Muscle of arm (tissue), 14 donors: ENCODE measurements at places on chromosomes 13 and 19. TPM values are rescaled to one million over a fixed set of nuclear protein-coding genes. Genes with fewer than 3 reads are reported as not detected.

DNA sequence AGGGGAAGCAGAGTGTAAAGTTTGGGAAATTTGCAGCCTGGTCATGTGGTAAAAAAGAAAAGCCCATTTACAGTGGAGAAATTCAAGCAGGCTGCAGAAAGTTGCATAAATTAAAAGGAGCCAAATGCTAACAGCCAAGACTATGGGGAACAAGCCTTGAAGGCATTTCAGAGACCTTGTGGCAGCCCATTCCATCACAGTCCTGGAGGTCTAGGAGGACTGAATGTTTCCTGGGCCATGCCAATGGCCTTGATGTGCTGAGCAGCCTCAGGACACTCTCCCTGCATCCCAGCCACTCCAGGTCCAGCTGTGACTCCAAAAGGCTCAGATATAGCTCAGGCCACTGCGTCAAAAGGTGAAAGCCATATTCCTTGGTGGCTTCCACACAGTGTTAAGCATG, 1202.4 kb upstream of the ATXN8OS start:
- no peak for DNase-seq

DNA sequence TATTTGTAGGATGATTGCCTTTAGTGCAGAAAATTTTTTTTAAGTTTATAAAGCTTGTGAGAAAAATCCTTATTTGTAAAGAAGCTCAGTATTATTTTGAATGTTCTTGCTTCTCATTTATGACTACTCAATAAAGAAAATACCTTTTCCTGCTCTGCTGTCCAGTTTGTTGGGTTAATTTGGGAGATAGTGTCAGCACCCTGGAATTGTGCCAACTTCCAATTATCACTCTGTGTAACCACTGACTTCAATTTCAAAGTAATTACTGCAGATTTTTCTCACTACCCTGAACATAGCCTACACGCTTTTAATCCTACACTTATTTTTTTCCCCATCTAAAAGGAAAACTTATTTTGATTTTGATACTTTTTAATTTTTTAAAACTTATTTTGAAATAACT, 93.1 kb downstream of the GGACT start:
- no peak for DNase-seq

- DNase-seq: no peak
Observed at GRCh38 chr19:1513499-1514294, 878 bp upstream of the ADAMTSL5 start.

DNA sequence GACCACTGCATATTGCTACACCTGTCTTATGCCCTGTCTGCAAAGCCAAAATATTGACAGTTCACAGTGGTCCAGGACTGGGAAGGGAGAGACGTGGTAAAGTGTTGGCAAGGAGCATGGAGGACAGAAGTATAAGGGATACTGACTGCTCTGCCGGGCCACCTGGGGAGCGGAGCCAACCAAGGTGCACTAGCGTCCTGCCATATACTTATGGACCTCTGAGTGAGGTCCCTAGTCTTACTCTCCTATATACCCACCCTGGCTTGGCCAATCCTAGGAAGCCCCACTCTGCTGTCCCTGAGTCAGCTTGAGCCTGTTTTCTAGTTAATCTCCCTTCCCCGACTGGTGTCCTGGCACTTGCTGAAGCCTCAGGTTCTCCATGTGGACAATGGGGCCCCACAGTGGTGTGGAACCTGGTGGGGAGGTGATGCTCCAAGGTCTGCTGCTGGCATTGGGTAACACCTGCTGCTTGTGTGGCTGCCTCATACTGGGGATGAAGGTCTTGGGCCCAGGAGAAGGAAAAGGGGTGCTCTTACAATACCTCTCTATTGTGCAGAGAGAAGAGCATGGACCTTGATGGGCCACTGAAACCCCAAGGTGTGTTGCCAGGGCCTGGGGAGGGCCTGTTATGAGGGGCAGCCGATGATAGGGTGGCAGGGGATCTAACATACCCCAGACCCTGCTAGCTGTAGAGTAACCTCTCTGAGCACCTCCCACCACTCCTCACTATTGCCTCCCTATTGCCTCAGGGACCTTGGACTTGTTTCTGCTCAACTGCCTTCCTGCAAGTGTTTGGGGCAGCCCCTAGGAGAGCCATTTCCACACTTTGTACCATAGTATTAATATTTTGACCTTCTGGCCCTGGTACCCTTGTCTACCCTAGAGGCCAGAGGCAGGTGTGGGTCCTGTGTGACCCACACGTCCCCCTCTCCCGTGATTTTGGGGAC, 6.7 kb upstream of the TRIM28 start:
- DNase-seq: no peak

GRCh38 chr13:94322925-94323763, 156.3 kb downstream of the DCT start:
- no peak for DNase-seq

The BEST2 gene
- 0.12 TPM for polyA plus RNA-seq

The PNMA8C gene
- 0.47 TPM for polyA plus RNA-seq

The DOCK6 gene
- 42.0 TPM for polyA plus RNA-seq

The CD37 gene
- polyA plus RNA-seq: 16.1 TPM

The SYT5 gene
- polyA plus RNA-seq: not detected
